Activated CD4-positive, alpha-beta T cell treated with anti-CD3 and anti-CD28 coated beads, Interleukin-2, amount 50 U/mL, for 4 hours (primary cell): ENCODE measurements at places on chromosomes 1 and 21.
A peak's percentile ranks its signal among the peaks of the same experiment; 100 is the strongest.

DNA sequence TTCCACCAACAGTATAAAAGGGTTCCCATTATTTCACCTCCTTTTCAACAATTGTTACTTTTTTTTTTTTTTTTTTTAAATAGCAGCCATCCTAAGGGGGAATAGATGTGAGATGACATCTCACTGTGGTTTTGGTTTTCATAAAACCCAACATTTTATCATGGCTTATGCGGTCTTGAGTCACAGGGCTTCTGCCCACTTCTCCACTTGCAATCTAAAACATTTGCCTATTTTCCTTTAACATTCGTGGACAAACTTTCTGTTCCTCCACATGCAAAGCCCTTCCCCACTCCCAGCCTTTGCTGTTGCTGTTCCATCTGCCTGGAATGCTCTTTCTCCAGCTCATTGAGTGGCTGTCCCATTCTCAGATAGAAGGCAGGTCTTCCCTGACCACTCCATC lies 239.7 kb upstream of the KCNK2 start:
- no peak for DNase-seq

DNA sequence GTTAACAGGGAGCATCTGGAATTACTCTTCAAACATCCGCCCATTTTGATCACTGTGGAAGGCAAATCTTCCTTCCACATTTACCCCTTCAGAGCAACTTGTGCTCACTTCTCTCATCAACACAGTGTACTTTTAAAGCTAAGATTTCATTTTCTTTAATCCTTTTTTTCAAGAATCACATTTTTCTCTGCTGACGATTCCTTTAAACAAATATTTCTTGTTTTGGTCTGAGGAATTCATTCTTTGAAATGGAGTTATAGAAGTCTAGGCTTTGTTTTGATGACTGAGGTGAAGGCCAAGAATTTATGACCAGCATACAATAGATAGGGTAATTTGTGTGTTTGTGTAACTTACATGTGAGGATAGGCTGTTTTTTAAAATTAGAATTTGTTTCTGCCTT lies 25.6 kb downstream of the LRRC42 start:
- DNase-seq = no peak

DNA sequence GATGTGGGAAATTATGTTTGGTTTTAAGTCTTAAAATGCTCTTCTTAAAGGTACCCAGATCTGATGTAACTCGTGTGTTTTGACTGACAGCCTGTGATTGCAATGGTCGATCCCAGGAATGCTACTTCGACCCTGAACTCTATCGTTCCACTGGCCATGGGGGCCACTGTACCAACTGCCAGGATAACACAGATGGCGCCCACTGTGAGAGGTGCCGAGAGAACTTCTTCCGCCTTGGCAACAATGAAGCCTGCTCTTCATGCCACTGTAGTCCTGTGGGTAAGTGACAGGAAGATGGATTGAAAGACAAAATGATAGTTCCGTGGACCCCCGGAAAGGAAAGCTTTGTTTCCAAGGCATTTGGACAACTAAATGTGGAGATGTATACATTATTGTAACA lies 71.6 kb upstream of the LAMC2 start:
- no peak for DNase-seq

DNA sequence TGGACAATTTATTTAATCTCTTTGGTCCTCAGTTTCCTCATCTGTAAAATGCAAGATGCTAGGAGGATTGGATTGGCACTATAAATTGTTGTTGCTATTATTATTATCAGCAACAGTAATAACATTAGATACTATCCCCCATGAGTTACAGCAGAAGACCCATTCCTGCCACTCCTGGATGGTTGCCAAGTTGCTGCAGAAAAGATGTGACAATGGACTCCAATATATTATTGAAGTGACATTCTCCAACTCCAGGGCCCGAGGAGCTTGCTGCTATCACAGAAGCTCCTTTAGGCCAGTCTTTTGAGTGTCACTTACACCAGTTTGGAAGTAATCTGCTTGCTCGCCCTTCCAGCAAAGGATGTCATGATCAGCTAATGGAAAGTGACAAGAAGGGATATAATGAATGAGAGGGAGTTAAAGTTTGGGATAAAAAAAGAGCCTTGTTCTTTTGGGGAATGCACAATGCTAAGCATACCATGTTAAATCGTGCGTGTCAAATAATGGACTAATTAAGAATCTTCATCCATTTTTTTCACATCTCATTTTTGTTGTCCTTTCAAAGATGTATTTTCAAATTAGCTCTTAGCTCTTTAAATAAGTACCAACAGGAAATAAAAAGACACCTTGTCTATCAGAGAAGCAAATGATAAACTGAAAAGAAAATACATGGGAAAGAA lies 19.5 kb upstream of the PROX1 start:
- no peak for DNase-seq

DNA sequence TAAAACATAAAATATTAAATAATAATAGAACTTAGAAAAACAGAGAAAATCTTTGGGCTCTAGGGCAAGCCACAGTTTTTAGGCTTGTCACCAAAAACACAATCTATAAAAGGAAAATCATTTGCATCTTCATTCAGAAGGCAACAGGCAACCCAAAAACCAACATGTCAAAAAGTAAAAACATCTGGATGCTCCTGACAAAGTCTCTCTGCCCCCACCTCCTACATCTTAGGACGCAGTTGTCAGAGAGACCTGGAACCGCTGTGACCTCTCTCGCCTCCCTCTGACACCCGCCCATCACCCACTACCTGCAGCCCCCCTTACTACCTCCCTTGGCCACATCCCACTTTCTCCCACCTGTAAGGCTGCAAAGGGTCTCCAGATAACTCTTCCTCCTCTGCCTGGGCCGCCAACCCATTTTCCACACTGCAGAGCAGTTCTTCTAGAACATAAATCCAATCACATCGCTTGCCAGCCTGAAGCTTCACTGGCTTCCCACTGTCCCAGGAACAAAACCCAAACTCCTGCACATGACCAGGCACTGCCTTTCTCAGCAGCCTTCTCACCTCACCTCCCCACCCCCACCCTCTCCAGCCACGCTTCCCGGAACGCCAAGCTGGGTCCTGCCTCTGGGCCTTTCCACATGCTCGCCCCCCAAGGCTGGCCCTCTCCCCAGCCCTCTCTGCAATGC lies 14.7 kb downstream of the PRDM15 start:
- no peak for DNase-seq

DNA sequence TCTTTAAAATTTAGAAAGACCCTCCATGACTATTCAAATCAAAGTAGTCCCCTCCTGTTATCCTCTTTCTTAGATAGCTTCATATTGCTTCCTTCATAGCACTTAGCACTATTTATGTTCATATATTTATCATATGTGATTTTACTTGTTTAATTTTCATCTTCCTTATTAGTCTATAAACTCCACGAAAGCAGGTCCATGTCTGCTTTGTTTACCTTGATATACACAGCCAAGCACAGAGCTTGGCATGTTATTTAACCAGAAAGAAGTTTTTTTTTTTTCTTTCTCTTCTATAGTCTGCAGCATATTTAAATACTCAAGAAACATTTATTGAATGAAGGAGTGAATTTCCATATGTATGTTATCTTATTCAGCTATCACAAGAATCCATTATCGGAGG lies 36.0 kb downstream of the SCP2 start:
- DNase-seq = no peak

DNA sequence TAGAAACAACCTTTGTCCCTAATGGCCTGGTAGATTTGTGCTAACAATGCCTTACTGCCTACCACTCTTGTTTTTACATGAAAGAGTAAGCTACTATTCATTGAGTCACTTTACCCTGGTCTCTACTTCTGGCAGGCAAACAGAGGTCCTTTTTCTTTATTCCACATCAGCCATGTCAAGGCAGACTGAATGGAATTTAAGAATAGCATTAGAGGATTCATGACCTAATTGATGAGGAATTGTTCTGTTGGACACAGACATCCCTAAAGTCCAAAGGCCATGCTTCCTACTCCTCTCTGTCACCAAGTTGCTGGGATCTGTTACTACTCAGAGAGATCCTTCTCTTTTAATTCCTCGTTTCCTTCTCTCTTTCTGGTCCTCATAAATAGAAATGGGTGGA lies 229.1 kb upstream of the ZP4 start:
- DNase-seq = no peak

DNA sequence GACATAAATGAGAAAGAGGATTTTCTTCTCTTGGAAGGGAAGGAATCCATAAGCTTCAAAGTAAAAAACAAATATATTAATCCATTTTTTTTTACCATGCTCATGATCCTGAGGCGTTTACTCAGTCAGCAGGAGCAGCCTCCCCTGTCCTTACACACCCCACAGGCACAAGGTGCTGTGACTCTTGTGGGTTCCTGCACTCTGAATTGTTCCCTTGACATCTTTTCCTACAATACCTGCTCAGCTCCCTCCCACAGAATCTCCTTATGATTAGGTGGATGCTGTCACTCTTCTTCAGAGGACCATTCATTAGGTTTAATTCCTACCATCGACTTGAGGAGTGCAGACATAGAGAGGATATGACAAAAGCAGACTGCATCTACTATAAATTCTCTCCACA lies 10.1 kb upstream of the PSRC1 start:
- no peak for DNase-seq

DNA sequence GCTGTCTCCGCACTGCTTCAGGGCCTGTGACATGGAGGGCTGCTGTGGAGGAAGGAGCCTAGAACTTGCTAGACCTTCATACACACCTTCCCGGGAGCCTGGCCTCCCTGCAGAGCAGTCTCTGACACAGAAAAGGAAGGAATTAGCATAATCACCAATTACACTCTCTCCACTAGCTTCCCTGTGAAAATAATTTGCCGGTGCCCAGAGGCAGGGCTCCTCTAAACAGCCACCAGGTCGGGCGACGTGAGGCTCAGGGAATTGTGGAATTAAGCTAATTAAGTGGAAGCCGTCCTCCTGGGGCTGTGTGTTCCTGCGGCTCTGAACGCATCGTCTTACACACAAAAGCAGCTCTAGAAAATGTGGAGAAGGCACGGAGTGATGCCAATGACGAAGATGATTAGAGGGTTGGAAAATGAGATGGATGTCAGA lies 82.6 kb downstream of the NENF start:
- no peak for DNase-seq

GRCh38 chr1:200248541-200248940 lies 161.3 kb downstream of the ZNF281 start:
- no peak for DNase-seq

- DNase-seq = no peak
Observed at GRCh38 chr1:58710190-58711085, 10.6 kb upstream of the MYSM1 start.

DNA sequence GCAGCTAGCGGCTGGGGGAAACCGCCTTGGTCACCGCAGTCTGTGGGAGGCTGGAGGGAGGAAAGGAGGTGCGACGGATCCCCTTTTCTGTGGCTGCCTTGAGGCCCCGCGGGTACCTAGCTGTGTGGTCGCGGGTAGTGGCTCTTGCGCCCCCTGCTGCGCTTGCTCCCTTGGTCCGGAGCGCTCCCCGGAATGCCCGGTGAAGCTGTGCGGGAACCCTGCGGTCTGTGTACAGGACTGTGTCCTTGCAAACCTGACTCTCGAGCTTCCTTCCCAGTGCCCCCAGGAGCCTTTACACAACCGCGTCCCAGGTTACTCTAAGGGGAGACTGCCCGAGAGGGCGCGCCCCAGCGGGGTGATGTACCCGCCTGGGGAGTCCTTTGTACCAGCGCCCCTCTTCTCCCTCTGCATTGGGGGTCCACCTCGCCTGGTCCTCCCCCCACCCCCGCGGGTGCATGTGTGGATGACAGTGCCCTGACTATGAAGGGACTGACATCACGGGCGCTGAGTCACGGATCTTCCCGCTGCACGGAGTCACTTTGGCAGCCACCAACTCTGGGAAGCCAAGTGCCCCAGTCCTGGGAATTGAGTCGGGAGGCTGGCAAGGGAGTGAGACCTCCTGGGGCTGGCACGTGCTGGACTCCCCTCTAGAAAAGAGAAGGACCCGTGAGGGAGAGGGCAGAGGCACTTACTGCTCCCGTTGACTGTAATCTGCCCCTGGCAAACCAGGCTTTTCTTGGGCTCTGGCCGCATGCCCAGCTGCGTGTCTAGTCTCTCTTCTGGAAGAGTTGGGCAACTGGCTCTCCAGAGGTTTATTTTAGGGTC lies 816 bp downstream of the IL6R start:
- DNase-seq = peak; percentile 65

DNA sequence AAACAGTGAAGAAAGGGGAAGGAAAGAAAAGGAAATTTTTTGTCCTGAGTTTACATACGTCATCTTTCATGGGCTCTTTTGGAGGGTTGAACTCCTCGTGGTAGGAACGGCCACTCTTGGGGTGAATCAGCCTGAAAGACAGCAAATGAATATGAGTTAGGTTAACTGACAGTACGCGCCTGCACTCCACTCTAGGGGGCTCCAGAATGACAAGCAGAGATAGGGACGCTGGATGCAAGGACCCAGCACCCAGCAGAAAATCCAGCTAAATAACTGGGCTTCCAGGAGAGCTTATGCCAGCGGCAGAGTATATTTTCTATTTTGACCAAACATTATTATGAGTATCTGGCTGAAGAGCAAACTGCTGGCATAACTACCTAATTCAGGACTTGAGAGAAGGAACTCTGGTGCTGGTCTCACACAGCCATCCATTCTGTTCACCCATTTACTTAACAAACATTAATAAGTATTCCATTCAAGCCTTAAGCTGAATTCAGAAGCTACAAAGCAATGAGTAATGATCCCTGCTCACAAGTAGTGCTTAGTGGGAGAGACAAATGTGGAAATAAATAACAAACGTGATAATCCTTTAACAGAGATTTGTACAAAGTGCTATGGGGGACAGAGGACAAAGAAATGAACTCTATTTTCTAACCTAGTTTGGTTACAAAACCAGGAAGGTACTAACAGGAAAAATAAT lies 22.1 kb downstream of the AK2 start:
- no peak for DNase-seq

- DNase-seq = no peak
Observed at GRCh38 chr1:15104768-15105167, 48.8 kb upstream of the TMEM51 start.

GRCh38 chr1:201217146-201217545 lies 26.5 kb downstream of the IGFN1 start:
- no peak for DNase-seq

GRCh38 chr1:49086327-49086726 lies 309.6 kb upstream of the BEND5 start:
- DNase-seq = no peak

- no peak for DNase-seq
Observed at GRCh38 chr1:157697781-157698569, 2.6 kb downstream of the FCRL3 start.

DNA sequence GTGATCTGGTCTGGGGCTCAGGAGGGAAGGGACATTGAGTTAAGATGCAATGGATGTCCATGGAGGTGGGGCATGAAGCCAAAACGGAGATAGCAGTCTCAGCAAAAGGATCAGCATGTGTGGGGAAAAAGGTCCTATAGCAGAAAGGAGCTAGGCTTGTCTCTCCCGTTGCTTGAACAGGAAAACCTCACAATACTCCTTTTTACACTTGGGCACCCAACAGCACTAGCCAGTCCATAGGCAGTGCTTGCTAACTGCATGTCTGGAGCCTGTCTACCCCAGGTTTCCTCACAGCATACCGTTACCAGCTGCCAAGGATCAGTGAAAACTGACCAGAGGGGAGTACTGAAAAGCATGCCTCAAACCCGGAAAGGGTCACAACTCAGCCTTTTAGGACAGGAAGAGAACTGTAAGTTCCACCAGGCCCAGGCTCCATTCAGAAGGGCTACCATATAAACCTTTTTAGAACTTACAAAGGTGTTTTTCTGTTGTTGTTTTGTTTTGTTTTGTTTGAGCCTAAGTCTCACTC lies 78.6 kb downstream of the JAK1 start:
- no peak for DNase-seq

GRCh38 chr1:59577774-59578173 lies 237.0 kb upstream of the HOOK1 start:
- DNase-seq = no peak
